Endothelial cell (in vitro differentiated cells): ENCODE measurements at places on chromosomes 12 and 14.
A peak's percentile ranks its signal among the peaks of the same experiment; 100 is the strongest.

- no peak for DNase-seq
Measured at GRCh38 chr12:49809381-49809905, 18.8 kb downstream of the NCKAP5L start.

- no peak for DNase-seq
Measured at GRCh38 chr14:22493753-22494152, 95.3 kb downstream of the DAD1 start.

- DNase-seq, result no peak
Measured at GRCh38 chr12:111569363-111570083, 29.6 kb downstream of the ATXN2 start.

- DNase-seq, result no peak
Measured at GRCh38 chr14:33563191-33563900, 387.5 kb downstream of the EGLN3 start.

GRCh38 chr12:39622306-39622705, 2.7 kb upstream of the ABCD2 start:
- DNase-seq, result no peak

DNA sequence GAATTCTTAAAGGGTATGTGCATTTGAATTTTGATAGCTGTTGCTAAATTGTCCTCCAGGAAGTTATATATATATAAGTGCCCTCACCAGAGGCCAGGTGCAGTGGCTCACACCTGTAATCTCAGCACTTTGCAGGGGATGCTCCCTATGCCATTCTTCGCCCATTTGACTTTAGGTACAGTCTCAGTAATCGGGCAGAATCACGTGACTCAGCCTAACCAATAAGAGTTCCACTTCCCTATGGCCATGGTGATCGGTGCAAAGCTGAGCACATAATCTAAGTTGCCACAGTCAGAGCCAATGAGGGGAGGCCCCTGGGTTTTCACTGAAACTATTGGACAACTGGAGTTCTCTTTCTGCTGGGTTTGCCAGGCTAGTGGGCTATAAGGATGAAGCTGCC, 274.6 kb upstream of the TBX3 start:
- no peak for DNase-seq

DNA sequence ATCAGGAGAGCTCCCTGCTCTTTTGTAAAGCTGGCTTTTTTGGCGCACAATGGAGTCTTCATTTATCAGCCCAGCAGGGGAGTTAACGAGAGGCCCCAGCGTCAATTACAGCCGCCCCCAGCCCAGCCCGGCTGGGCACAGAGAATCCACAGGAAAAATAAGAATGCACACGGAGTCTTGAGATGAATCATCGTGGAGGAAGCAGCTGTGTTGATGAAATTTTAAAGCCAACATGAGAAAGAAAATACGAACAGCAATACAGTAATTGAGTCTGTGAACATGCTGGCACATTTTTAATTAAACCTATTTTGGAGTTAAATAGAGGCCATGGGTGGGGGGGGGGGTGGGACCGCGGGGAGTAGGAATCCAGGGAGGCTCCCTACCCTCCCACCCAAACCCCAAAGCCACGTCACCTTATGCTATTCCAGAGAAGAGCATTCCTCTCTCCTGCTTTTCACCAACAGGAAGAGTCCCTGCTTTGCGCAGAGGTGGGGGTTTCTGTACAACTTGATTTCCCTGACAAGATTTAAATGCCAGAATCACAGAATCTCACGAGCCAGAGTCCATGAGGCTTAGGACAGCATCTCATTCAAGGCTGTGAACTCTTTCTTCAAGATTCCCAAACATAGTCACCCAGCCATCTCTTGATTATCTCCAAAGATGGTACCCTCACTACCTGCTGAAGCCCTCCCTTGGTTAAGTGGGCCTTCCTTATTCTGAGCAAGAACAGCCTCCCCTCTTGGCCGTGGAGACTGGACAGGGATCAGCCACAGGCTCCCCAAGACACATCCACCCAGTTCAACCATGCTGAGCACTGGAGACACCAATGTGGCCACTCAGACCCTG, 50.3 kb downstream of the CCNK start:
- no peak for DNase-seq

DNA sequence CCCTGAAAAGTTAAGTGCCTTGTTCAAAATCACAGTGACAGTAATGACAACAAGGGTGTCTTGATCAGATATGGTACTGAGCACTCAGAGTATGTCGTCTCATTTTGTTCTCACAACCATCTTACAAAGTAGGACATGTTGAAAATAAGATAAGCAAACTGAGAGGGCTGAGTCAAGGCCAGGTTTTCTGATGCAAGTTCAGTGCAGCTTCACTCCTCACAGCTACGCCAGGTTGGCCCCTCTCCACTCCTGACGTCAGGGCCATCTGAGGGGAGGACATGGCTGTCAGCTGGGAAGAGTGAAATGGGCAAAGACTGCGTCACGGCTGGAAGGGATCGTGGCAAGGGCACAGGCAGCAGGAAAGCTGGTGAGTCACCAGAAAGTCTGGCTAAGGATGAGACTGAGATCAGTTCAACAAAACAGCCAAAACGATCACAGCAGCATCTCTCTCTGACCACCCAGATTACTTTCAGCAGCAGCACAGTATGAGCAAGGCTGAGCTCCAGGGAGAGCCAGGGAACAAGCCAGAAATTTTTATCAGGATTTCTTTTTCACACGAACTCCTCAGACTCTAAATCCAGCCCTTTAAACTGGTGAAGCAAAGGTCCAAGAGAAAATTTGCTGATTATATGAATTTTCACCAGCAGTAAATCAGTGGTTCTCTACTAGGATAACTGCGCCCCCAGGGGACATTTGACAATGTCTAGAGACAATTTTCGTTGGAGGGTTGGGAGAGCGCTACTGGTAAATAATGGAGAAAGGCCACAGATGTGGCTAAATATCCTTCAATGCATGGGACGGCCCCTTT, 297.9 kb upstream of the AMIGO2 start:
- DNase-seq, result no peak

GRCh38 chr14:69076341-69076740, 76.6 kb downstream of the DCAF5 start:
- DNase-seq, result no peak

- DNase-seq, result no peak
Measured at GRCh38 chr14:32514236-32514635, 185.1 kb downstream of the AKAP6 start.

DNA sequence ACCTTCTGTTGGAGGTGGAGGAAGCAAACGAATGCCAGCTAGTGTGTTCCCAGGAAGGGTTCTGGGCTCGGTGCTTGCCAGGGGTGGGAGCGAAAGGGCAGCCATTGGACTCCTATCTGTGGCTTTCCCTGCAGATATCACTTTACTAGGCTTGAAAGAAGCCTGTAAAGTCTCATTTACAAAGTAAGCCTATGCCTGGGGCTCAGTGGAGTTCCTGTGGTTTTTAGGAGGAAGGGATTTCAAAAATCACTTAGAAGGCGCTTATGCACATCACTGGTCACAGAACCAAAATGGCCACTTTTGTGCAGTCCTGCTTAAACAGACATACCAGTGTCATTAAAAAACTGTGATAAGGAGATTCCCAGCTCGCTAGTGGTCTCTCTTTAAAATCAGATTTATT, 22.7 kb downstream of the CLMN start:
- DNase-seq, result no peak

- DNase-seq, result no peak
Measured at GRCh38 chr14:96895658-96896271, 98.6 kb downstream of the VRK1 start.

DNA sequence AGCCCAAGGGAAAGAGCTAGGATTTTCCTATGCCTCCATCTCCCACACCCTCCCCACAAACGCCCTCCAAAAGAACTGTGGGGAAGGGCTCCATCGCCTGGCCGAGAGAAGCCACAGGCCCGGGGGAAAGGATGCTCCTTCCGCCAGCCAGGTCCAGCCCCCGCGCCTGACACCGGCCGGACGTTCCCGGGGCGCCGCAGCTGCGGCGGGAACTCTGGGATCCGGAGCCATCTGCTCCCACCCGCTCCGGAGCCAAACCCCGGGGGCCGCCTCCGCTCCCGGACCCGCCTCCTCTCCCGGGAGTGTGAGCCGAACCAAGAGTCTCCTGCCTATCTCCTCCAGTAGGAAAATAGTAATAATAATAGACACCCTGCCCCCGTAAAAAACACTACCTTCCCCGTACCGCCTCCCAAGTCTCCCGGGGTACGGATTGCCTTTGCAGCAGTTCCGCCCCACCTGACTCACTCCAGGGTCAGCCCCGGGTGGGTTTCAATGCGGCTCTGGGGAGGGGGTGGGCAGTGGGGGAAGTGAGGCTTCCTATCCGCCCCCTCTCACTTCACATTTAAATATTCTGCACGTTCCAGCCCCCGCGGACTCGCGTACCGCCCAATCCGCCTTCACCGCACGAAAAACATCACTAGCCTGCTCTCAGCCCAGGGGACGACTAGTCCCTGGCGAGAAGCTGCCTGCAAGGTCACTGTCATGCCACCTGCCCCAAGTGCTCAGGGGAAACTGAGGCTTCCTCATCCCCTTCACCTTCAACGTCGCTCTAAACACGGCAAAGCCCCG, 2.4 kb downstream of the AGAP2 start:
- DNase-seq, result peak; percentile 61

DNA sequence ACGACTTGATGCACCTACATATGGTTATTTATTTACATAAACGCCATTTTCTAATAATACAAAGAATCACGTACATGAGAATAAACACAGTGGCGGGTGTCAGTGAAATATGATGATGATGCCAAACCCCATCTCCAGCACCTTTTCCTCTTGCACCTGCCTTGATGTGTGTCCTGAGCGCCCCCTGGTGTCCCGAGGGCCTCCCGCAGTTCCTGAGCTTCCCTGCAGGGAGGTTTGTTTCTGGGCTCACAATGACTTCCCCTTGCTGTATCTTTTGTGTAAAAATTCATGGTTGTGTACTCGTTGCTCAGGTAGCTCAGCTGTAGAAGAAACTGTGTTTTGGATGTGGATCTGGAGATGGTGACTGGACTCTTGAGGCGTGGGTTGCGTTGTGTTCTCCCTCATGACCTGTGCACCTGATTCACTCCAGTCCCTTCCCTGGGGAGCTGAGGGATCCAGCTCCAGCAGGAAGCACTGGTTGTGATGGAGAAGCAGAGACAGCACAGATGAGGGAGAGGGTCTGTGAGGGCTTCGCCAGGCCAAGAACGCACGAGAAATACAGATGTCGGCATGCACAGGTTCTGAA, 1037.8 kb downstream of the TMEM121 start:
- DNase-seq, result no peak

DNA sequence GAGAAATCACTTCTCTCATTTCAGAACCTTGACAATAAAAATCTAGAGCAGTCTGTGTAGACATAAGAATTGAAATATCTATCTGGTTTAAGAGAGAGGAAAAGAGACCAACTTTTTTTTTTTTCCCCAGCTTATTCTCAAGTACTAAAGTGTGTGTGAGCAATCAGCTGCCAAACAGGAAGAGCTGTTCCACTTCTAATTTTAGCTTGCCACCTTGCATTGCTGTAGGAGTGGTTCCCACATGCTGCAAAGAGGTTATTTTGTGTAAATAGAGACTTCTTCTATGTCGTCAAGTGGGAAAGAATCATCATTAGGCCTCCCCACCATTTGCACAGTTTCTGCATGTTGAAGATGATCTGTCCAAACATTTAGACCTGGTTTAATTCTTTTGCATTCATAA, 142.6 kb downstream of the NPAS3 start:
- no peak for DNase-seq

DNA sequence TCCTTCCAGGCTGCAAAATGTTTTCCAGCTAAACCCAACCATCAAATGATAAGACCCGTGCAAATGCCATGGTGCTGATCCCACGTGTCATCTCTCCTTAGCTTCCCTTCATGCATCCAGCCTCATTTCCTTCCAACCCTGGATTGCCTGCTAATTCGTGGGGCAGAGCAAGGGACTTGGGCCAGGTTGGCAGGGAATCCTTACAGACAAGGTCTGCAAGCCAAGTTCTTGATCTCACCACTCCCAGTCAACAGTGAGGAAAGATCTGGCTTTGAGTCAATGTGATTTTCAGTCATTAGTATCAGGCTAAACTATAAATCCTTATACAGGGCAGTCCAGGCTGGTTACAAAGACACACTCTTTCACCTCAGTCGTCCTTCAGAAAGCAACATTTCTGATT, 150.9 kb downstream of the ANO2 start:
- DNase-seq, result no peak

DNA sequence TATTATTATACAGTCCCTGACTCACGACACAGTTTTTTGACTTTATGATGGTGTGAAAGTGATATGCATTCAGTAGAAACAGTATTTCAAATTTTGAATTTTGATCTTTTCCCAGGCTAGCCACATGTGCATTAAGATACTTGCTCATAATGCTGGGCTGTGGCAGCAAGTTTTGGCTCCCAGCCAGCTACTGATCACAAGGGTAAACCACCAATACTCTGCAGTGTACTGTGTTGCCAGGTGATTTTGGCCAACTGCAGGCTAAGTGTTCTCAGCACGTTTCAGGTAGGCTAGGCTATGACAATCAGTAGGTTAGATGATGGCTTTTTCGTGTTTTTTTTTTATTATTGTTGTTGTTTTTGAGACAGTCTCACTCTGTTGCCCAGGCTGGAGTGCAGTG, 69.4 kb upstream of the ACTN1 start:
- DNase-seq, result no peak

DNA sequence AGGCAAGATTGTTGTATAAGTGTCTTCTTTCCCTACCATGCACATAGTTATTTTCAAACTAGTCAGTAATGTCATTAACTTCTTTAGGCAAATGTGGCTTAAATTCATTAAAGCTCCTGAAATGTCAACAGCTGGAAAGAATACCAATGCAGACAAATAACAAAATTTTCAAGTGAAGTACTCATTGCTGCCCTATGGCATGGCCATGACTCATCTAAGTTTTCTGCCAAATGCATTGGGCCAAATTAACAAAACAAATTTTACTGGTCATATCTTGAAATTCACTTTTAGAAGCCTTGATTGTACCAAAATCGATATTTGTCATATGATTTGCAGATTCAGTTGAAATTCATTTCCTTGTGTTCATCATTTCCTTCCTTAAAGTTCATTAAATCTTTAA, 915.9 kb downstream of the SLC6A15 start:
- DNase-seq, result no peak
